ENCODE measurements at places on chromosomes 4 and X.

DNA sequence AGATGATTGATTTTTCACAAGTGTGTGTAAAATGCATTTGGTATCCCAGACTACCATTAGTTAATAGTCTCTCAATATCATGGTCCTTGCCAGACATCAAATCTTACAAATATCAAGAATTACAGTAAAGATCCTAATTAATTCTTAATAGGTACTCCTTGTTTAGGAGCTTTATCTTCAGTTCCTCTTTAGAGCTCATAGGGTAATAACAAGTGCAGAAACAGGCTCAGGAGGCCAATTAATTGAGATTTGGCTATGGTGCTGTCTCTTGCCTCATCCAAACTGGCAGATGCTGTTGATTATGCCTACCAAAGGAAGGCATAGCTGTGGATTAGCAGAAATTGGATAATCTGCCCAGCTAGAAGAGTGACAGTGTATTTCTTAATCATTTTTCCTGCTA lies 6.9 kb downstream of the MTMR1 start:
- H3K27me3 ChIP-seq, result no peaks in the 10 kb centered on the region
- H3K36me3 ChIP-seq, result peaks cover 10% of the 10 kb centered on the region
- no peak overlapping the region for H3K4me3 ChIP-seq
- H3K27ac ChIP-seq, result no peak overlapping the region

DNA sequence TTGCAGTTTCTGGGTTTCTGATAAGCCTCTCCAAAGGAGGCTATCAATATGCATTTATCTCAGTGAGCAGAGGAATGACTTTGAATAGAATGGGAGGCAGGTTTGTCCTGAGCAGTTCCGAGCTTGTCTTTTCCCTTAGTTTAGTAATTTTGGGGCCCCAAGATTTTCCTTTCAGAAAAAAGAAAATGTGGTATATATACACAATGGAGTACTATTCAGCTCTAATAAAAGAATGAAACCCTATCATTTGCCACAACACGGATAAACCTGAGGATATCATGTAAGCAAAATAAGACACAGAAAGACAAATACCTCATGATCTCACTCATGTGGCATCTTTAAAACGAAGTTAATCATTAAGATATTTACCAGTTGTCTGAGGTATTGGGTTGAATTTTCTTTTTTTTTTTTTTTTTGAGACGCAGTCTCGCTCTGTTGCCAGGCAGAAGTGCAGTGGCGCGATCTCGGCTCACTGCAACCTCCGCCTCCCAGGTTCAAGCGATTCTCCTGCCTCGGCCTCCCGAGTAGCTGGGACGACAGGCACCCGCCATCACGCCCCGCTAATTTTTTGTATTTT lies 540 bp downstream of the ZNF721 start:
- no peaks in the 10 kb centered on the region for H3K27me3 ChIP-seq
- peaks cover 33% of the 10 kb centered on the region for H3K36me3 ChIP-seq
- H3K4me1 ChIP-seq, result peaks cover 55% of the 10 kb centered on the region
- peak overlapping the region; percentile 97 for H3K27ac ChIP-seq
- H3K4me3 ChIP-seq, result peak overlapping the region; percentile 95

- H3K27ac ChIP-seq, result no peak overlapping the region
- H3K4me3 ChIP-seq, result no peak overlapping the region
- DNase-seq, result no peak
- H3K4me1 ChIP-seq, result no peaks in the 10 kb centered on the region
These were observed 132.6 kb downstream of the GLUD2 start for GRCh38 chrX:121179972-121180371.

DNA sequence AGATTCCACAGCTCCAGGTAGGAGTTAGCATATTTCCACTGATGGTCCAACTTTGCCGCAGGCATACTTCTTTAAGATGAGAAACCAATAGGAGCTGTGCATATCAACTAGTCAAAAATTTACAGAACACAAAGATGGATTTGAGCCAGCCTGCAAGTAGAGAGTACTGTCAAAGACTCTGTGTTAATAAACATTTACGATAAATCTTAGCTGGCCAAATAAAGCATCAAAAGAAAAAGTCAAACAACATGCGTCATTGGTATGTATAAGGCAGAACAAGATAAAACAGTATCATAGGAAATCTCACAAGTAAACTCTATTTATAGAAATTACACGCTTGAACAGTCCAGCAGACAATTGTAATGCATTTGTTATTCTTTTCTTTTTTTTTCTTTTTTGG lies 907.4 kb upstream of the AGA start:
- H3K36me3 ChIP-seq, result no peaks in the 10 kb centered on the region
- H3K27me3 ChIP-seq, result no peaks in the 10 kb centered on the region
- H3K4me3 ChIP-seq, result no peak overlapping the region
- no peak overlapping the region for H3K27ac ChIP-seq
- DNase-seq, result no peak

- DNase-seq, result peak; percentile 62
- peaks cover 7% of the 10 kb centered on the region for H3K27me3 ChIP-seq
These were observed 73.1 kb downstream of the QRFPR start for GRCh38 chr4:121307445-121308327.

GRCh38 chr4:181870326-181870725 lies 372.9 kb upstream of the TENM3 start:
- H3K4me3 ChIP-seq, result no peak overlapping the region
- no peaks in the 10 kb centered on the region for H3K4me1 ChIP-seq
- no peaks in the 10 kb centered on the region for H3K36me3 ChIP-seq
- H3K27me3 ChIP-seq, result no peaks in the 10 kb centered on the region
- H3K27ac ChIP-seq, result no peak overlapping the region
- no peak for DNase-seq

GRCh38 chr4:186584912-186585311 lies 29.5 kb upstream of the MTNR1A start:
- no peaks in the 10 kb centered on the region for H3K36me3 ChIP-seq
- DNase-seq, result no peak
- H3K27ac ChIP-seq, result no peak overlapping the region
- peaks cover 17% of the 10 kb centered on the region for H3K27me3 ChIP-seq
- H3K4me1 ChIP-seq, result no peaks in the 10 kb centered on the region

Data from naive thymus-derived CD8-positive, alpha-beta T cell (primary cell).